HCT116 (cell line): ENCODE measurements at places on chromosomes 6 and 20.

DNA sequence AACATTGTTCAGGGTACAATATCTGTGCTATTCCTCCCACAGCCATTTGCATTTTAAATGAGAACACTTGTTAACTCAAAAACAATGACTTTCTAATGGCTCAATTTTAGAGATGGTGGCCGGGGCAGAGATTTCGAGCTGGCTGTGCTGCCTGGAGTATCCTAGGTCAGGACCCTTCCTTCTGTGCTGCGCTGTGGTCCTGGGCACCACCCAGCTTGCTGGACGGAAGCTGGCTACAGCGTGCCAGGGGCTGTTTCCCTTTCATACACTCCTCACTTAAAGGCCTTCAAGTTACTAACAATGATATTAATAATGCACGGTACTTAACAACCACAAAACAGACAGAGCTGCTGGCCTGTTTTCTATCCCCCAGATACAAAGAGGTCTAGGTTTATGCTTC is 194.4 kb upstream of the CST7 start:
- no peak for DNase-seq

DNA sequence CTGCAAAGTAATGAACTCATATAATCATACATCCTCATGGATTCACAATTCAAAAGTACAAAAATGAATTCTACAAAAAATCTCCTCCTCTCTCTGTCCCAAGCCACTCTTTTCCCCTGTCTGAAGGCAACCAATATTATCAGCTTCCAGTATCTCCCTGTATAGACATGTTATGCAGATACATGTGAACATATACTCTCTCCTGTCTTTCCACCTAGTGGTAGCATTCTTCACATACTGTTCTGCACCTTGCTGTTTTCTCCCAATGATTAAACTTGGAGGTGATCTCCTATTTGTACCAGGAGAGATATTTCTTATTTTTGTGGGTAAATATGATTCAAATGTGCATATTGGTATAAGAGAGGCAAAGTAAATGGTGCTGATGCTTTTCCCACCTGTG is 416.4 kb downstream of the EPM2A start:
- DNase-seq: peak; percentile 1

DNA sequence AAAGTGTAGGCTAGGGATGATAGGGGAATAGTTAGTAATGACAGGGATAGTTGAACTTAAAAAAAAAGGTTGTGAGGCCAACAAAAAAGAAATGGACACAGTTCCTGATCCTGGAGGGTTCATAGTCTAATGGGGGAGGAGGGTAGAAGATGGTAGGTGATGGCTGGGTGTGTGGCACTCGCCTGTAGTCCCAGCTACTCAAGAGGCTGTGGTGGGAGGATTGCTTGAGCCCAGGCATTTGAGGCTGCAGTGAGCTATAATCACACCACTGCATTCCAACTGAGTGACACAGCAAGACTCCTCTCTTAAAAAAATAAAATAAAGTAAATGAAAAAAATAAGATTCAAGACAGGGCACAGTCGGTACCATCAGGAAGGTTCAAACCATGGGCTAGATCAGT is 2.4 kb upstream of the MICB start:
- DNase-seq: no peak

GRCh38 chr20:63498960-63499337 is at the start of gene EEF1A2:
EEF1A2 (minus strand) TSS chr20:63499083; CDS start chr20:63497763, 1,320 bp downstream.
- no peak for DNase-seq

DNA sequence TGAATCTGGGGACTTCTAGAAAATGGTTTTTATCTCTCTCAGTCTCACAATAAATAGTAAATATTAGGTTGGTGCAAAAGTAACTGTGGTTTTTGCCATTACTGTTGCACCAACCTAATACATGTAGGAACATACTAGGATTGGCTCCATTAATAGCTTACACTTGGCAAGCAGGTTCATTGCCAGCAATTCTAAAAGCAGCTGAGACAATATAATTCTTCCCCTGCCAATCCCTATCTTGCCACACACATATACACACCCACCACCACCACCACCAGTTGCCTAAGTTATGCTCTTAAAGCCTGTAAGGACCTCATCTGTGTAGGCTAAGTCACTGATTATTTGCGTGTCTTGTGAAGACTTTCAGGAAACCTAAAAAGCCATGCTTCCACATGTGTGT is 145.1 kb downstream of the KIF16B start:
- no peak for DNase-seq

DNA sequence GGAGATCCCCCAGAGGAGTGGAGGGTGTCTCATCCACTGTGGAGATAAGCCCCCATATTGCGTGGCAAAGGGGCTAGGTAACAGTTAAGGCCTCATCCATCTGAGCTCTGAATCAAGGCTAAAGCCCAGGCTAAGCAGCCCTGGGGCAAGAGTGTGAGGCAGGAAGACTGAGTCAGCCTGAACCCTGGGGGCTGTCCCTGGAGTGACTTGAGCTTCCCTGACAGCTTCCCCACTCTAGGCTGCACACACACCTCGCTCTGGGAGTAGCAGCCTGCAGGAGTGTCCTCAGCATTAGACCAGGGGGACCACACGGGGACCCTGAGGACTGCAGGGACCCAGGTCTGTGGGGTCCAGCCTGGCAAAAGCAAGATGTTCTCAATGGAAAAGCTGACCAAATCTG is 27.9 kb downstream of the UBD start:
- DNase-seq: no peak

- no peak for DNase-seq
Measured at GRCh38 chr20:53748821-53749421, 155.3 kb upstream of the ZNF217 start.

- no peak for DNase-seq
Measured at GRCh38 chr20:52103335-52103912, 88.2 kb downstream of the ZFP64 start.

GRCh38 chr6:12527339-12527738 is 189.2 kb upstream of the PHACTR1 start:
- no peak for DNase-seq

DNA sequence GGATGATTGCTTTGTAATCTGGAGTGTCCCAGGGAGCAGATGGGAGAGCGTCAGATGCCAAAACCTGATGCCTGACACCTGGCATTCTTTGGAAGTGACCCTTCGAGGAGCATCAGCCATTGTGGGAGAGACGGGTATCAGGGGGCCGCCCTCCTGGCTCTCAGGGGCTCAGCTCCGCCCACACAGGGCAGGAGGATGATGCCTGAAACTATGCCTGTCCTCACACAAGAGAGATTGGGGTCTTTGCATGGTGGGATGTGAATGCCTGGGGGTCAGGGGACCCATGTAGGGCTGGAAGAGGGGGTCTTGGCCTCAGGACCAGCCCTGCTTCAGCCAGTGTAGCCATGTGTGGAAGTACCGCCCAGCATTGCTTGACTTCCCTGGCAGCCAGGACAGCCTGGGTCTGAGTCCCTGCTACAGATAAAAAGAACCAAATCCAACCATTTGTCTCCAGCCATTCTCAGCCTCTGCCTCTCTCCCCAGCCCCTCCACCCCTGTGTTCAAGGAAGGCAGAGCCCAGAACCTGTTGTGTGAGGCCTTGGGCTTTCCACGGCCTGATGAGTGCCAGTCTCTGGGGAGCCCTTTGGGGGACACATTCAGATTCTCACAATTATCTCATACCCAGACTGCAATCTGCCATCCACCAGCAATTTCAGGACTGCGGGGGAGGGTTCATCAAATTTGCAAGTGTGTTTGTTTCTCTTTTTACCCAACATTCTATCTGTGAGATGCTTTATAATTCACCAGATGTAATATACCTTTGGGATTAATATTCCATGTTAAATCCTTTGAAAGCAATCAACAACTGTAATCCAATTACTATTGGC is 371.2 kb downstream of the PREX1 start:
- DNase-seq: no peak

GRCh38 chr6:39520916-39521315 is 198.4 kb upstream of the KCNK16 start:
- no peak for DNase-seq

DNA sequence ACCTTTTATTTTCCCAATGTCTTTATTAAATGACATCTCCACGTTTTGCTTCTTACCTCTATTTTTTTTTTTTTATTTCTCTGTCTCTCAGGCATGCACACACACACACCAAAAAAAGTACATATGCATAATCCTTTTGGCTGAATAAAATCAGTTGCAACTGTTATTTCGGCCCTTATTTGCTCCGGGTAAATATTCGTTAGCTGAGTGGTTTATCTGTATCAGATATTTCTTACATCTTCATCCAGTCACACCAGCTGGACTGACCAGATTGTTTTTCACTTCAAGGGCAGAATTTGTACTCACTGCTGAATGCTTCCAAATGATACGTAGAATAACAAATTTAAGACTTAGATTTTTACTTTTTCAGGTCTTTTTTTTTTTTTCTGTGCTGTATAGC is 45.5 kb downstream of the PTPN1 start:
- DNase-seq: no peak
